Stimulated activated CD8-positive, alpha-beta memory T cell treated with anti-CD3 and anti-CD28 coated beads, Interleukin-4, amount 100 ng/mL, for 1 hour (primary cell): ENCODE measurements at places on chromosomes 1 and 21.

GRCh38 chr1:41322835-41323234 lies 38.4 kb upstream of the FOXO6 start:
- DNase-seq: no peak

DNA sequence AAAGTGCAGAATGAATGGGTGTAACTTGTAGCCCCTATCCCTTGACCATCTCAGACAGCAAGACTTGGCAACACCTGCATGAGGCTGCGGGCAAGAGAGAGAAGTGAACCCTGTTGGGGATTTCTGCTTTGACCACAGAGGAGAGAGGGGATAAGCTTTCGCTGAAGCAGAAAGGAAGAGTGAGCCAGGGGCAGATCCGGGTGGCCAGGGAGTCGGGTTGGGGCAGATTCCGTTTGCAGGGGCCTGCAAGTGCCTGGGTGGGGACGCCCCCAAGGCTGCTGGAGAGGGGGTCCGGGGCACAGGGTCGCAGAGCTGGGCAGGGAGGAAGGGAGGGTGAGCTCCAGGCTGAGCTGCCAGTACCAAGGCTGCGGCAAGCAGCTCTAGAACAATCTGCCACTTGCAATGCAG lies 25.3 kb upstream of the PIK3CD start:
- DNase-seq: no peak

- DNase-seq: no peak
Measured at GRCh38 chr21:38794978-38795377, 10.8 kb upstream of the ETS2 start.

GRCh38 chr1:59701376-59701775 lies 113.4 kb upstream of the HOOK1 start:
- DNase-seq: no peak

GRCh38 chr21:19049567-19049966 lies 646.0 kb upstream of the TMPRSS15 start:
- no peak for DNase-seq

GRCh38 chr1:53614231-53615021 lies 124.5 kb downstream of the GLIS1 start:
- no peak for DNase-seq

DNA sequence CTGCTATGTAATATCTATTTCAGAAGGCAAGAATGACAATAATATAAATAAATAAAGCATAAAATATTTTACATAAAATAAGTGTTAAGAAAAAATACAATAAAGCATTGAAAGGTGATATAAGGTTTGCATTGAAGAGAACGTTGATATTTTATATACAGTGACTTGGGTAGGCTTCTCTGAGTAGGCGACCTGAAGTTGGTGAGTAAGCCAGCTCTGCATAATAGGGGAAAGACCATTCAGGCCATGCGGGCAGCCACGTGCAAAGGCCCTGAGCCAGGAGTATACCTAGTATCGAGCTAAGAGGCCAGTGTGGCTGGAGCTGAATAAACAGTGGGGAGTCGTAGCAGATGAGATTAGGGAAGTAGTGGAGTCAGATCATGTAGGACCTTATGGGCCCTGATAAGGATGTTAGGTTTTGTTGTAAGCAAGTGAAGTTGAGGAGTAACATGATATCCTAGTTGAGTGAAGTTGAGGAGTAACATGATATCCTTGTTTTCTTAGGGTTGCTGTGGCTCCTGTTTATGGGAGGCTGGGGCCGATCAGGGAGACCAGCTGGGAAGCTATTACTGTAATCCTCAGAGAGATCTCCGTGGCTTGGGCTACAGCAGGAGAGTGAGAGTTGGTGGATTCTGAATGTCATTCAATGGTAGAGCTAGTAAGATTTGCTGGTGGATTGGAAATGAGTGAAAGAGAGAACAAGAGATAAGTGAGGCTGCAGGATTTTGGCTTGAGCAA lies 22.0 kb downstream of the KCNK1 start:
- no peak for DNase-seq

DNA sequence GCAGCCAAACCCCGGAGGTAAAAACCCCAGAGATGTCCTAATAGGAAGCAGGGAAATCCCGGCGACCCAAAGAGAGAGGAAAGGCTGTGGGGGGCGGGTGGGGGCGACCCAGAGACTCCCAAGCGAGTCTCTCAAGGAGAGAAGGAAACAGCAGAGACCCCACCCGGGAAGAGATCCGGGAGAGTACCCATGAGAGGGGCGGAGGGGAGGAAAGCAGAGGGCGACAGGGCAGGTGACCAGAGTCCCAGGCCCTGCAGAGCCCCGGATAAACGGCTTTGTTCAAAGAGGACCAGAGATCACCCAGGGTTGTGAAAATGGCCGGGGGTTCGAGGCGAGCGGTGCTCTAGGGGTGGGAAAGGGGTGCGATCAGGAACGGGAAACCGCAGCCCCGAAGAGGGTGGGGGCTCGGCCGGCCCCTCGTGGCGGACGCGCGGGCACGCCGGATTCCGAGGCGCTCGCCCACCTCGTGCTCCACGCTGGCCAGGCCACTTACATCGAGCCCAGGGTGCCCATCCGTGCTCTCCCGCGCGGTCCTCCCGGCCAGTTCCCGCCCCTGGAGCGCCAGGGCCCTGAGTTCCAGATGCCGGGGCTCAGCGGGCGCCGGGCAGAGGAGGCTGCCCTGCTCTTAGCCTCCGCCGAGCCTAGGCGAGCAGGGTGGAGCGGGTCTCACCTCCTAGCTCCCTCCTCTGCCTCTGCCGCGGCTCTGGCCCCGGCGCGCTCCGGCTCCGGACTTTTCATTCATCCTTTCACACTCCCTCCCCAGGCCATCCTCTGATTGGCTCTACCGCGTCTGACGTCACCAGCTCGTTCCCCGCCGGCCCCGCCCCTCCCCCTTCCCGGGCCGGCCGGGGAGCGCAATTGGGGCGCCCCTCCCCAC lies 52.3 kb downstream of the RHBG start:
- peak; percentile 39 for DNase-seq

DNA sequence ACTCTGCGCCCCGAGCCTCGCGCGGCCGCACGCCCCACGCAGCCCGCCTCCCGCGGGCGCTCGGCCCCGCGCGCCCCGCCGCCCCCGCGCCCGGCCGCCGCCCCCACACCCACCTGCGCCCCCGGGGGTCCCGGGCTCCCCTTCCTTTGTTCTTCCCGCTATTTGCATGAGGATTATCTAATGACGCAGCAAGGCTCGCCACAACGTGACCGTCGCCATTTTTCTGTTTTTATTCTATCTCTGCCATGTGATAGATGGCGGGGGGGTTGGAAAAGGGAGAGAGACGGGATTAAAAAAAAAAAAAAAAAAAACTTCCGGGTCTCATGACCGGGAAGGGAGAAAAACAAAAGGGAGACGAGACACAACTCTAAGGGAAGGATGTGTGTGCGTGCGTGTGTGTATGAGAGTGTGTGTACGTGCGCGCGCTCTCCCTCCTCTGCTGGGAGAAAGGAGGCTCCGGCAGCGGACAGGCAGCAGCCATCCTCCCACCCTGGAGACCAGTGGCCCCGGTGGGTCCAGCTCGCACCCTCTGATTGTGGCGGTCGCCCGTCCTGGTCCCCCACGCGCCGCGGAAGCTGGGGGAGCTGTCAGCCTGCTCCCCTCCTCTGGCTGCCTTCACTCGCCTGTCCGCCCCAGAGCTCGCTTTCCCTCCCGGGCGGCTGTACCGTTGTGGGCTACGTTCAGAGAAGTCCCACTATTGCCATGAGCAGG lies 80.4 kb upstream of the AK4 start:
- peak; percentile 21 for DNase-seq

GRCh38 chr21:24456358-24456757 lies 1150.9 kb downstream of the MRPL39 start:
- no peak for DNase-seq

- DNase-seq: no peak
Measured at GRCh38 chr1:18373882-18374493, 106.7 kb upstream of the KLHDC7A start.

- DNase-seq: no peak
Measured at GRCh38 chr21:46007492-46007868, 25.9 kb downstream of the COL6A1 start.

DNA sequence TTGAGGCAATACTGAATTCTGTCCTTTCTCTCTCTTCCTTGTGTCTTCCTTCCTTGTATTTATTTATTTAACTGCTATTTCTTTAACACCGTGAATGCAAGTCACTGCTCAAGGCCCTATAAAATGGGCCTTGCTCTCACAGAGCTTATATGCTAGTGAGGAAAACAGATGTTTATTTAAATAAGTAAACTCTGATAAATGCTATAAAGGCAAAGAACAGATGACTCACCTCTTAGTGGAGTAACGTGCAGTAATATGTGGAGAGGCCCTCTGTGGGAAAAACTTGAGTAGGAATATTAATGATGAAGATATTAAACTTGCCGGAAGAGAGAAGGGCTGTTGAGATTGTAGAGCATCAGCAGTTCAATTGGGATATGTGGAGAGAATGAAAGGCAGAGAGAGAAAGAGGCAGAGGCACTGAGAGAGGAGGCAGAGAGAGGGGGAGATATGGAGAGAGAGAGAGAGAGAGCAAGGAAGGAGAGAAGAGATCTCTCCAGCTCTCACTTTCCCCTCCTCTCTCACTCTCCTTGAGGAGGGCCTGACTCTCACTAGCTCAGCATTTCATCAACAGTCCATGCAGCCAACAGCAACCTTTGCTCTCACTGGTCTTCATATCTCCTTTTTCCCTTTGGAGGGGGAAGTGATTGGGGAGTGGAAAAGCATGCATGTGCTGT lies 322.2 kb downstream of the LMX1A start:
- no peak for DNase-seq

- no peak for DNase-seq
Measured at GRCh38 chr1:205071028-205071409, 13.2 kb downstream of the TMEM81 start.

DNA sequence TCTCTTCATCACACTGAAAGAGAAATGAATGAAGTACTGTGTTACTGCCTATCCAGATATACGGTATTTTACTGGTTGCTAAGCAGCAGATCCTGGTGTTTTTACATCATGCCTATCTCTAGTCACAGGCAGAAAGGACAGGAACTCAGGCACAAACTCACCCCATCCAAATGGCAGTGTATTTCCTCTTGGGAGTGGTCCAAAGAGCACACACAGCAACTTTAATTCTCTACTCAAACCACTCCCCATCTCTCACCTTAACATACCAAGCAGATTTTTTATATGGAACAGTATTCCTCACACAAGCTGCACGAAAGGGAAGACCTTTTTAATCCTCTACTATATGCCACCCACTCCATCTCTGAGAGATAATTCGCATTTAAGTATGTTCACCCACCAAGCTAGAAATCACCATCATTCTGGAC lies 27.3 kb downstream of the EIF4G3 start:
- no peak for DNase-seq

DNA sequence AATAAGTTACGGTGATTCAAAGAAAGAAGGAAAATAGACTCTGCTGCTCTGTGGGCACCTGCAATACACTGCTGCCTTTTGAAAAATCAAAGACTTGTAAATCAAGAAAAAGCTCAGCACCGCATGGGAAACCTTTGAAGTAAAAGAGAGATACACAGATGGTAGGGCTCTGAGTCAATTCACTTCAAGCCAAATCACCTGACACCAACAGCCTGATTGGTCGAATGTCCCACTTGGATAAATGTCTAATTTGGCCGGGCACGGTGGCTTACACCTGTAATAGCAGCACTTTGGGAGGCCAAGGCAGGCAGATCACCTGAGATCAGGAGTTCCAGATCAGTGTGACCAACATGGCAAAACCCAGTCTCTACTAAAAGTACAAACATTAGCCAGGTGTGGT lies 19.2 kb upstream of the RCAN3 start:
- no peak for DNase-seq

DNA sequence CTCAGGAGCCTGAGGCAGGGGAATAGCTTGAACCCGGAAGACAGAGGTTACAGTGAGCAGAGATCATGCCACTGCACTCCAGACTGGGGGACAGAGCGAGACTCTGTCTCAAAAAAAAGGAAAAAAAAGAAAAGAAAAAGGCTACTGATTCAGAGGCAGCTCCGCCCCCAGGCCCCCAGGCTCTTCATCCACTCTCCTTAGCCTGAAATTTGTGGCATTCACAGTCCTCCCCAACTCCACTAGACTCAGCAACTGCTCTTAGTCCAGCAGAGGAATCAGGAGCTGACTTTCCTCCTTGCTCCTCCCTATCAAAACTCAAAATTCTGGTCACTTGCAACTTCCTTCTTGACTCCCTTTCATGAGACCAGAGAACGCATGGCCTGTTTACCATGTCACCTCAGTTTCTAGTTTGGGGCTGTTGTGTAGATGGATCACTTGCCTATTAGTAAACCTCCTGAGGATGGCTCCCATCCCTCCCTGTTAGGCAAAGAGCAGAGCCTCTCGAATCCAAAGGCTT lies 27.1 kb downstream of the PCAT6 start:
- no peak for DNase-seq

DNA sequence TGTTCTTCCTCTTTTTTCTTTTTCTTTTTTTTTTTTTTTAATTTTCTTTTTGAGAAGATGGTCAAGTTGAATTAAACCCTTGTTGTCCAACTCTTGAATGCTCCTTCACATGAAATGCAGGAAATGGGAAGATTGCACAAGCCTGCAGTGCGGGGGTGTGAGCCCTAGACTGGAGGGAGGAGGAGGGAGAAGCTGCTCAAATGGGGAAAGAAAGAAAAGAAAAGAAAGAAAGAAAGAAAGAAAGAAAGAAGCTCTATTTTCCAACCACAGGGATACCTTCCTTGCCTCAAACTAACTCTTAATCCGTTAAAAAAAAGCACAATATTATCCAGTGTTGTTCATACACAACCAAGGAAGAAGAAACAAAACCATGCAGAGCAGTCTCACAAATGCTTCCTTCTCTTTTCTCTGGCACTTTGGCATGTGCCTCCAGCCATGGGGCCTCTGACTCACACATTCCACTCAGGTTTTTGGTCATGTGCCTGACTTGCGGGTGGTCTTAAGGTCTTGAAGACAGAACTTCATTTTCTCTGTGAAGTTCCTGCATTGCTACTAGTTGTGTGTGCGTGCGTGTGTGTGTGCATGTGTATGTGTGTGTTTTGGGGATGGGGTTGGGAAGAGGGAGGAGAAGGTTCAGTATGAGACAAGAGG lies 276.1 kb downstream of the RPS6KC1 start:
- DNase-seq: no peak

DNA sequence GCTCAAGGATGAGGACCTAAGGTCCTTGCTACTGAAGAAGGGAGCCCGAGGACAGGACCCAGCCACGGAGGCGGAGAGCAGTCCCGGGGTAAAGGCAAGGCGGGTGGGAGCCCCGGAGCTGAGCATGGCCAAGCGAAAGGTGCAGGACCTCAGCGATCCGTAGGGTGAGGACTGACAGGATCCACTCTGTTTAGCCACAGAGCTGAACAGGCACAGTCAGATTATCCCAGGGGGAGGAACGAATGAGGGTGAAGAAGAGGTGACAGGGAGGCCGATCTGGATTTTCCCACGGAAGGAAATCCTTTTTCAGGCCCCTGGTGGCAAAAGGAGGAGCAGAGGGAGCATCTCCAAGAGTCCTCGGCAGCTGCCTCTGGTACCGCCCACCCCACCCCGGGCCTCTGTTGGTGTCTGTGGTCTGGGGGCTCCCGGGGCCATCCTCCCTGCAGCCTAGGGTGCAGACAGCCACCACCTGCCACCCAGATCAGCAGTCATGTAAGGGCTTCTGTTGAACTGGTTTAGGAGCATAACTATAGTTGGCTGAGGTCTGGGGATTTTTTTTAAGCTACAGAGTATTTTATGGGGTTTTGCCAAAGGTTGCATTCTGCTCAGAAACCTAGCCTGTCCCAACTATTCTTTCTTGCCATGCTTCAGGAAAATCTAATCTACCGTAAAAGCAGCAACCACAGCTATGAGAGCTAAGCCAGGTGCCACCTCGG lies 32.3 kb upstream of the LBR start:
- DNase-seq: no peak
